Activated effector memory CD4-positive, alpha-beta T cell treated with Interleukin-2 at 50 U/mL for 16 hours (primary cell): ENCODE measurements at places on chromosomes 4 and X.

DNA sequence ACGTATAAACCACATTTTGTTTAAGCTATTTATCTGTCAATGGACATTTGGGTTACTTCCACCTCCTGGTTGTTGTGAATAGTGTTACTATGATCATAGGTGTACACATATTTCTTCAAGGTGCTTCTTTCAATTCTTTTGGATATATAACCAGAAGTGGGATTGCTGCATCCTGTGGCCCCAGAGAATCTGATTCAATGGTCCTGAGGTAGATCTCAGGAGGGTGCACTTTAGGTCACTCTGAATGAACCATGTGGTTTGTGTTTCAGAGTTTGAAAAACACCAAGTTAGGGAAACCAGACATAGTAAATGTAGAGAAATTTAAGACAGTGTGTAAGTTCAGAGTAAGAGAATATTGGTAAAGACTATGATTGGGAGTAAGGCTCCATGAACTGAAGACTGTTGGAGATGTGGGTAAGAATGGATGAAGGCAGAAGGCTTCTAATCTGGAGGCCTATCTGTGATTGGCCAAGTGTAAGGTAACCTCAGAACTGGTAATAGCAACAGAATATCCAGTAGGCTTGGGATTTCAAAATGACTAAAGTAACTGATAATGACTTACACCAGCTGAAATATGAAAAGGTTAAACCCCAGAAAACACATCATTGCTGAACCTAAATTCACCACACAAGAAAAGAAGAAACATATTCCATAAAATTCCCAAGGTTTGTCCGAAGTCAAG lies 236.9 kb downstream of the CAMK2D start:
- DNase-seq, result no peak

- no peak for DNase-seq
These were observed 26.3 kb downstream of the FGFBP1 start for GRCh38 chr4:15912236-15912635.

- DNase-seq, result no peak
These were observed 294.6 kb downstream of the PTTG2 start for GRCh38 chr4:38254825-38255224.

DNA sequence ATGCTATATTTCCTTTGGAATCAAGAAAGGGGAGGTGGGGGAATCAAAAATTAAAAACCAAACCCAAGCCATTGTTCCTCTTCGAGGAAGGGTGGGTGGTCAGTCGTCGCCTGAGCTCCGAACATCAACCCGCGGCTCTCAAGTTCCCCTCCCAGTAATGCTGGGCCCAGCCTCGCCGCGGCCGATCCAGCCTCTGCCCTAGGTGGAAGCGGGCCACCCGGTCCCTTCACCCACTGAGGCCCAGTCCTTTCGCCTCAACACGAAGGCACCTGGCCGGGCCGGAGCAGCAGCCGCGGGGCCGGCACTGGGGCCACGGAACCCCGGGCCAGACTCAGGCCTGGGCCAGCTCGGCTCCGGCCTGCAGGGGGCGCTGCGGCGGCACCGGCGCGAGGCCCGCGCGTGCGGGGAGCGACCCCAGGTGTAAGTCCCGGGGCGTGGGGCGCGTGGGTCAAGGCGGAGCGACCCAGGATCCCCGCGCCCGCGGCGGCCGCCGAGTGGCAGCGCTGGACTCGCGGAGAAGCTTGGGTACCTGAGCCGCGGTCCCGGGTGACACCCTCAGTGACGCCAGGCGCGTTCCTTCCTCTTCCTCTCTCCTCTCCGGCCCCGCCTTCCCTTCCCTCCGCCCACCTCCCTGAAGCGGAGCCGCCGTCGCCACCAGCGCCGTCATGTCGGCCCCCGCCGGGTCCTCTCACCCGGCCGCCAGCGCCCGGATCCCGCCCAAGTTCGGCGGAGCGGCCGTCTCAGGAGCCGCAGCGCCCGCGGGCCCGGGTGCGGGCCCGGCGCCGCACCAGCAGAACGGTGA lies at the start of gene SEC24B:
Gene SEC24B (plus strand): TSS at position 611 of the 802 bp plus-strand sequence. CDS start 55 bp downstream, at position 666.
- DNase-seq, result peak; percentile 85

DNA sequence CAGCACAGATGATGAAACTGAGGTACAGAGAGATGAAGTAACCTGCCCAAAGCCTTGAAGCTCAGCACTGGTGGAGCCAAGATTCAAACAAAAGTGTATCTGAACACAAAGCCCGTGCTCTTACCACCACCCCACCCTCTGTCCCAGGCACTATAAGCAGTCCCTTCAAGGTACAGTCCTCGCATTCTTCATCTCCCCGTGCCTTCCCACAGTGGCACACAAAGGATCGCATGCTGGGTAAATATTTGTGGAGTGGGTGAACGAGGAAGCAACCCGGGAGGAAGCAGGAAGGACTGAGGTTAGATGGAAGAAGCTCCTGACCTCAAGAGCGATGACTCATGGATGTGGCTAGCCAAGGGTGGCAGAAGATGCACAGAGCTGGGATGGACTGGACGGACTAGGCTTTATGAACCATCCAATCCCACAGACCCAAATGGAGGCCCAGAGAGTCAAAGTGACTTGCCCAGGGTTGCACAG lies 18.4 kb downstream of the IQSEC2 start:
- no peak for DNase-seq

GRCh38 chr4:56728512-56728911 lies 47.4 kb upstream of the HOPX start:
- no peak for DNase-seq

DNA sequence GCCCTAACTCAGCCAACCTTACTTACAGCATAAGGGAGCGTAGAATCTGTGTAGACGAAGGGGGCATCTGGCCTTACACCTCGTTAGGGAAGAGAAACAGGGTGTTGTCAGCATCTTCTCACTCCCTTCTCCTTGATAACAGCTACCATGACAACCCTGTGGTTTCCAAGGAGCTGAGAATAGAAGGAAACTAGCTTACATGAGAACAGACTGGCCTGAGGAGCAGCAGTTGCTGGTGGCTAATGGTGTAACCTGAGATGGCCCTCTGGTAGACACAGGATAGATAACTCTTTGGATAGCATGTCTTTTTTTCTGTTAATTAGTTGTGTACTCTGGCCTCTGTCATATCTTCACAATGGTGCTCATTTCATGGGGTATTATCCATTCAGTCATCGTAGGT lies 14.6 kb downstream of the PLP1 start:
- DNase-seq, result no peak

DNA sequence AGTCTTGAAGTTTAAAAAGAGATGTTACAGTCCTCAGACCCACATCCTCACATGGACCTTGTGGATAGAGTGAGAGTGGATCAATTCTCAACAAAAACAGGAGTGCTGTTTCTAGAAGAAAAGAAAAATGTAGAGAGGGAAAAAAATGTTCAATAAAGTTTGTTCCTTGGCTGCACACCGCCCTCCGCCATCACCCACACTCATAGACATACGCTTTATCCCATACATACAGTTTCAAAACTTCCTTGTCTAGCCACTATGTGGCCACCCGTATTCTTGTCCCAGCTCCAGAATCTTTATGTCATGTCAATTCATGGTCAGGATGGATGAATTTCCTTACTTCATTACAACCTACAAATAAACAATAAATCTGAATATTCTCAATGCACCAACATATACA lies 23.5 kb upstream of the ELF2 start:
- no peak for DNase-seq

DNA sequence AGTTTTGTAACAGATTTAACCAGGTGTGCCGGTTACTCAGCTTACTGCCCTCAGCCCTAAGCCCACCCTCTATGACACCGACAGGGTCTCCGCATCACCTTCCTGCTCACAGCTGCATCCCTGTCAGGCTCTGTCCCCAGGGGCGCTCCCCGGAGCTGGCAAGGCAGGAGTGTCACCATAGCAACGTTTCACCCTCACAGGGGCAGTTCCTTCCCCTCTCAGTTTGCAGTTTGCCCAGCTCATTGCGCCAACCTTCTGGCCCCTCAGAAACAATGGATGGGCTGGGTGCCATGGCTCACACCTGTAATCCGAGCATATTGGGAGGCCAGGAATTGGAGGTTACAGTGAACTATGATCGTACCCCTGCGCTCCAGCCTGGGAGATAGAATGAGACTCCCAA lies 42.6 kb downstream of the RGS12 start:
- no peak for DNase-seq

- DNase-seq, result no peak
These were observed 553.3 kb upstream of the MAGEB2 start for GRCh38 chrX:29662101-29662500.

DNA sequence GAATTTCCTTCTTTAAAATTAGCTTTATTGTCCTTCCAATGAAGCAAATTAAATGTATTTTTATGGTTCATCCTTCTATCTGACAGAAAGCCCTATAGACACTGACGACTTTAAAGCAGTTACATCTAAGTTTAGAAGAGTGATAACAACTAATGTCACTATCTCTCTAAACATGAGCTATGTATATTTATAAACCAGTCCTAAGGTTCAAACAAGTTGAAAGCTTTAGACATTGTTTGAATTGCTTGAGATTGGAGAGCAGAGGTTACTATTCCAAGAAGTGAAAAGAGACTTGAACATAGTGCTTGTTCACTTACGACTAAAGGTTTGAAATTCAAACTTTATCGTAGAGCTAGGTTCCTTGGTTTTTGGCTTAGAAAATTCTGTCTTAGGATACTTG lies 30.2 kb upstream of the EIF1AX start:
- DNase-seq, result no peak

DNA sequence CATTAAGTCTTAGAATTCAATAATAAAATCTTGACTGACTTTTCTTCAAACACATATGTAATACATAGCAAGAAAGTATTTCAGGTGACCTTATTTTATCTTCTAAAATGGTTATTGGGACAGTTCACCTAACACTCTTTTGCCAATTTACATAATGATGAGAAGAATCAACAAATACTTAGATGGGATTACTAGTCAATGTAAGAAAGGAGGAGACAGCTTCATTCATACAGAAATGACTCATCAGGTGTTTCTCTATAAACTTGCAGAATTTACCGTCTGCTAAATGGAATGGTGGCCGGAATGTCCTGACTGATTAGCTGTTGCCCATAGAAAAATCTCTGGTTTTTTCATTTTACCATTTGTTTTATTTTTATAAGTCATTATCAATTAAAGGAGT lies 115.0 kb upstream of the ETNPPL start:
- no peak for DNase-seq

DNA sequence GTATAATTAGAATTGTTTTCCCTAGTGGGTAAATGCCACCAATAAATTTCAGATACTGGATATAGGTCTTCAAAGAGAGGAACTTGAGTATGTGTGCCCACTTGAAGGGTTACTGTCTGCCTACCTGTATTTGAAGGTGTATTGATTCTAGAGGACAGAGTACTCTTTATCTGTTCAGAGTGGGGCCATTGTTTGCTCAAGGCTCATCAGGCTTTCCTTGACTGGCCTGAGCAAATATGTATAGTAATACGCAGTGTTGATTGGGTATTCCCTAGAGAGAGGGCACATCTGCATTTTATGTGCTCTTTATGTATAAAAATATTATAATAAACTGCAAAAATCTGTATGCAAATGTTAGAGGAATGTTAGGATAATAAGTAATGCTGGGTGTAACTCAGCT lies 23.7 kb downstream of the RP2 start:
- DNase-seq, result no peak

GRCh38 chrX:47518144-47518543 lies 35.1 kb upstream of the ZNF41 start:
- DNase-seq, result no peak

GRCh38 chr4:16192631-16193518 lies 33.4 kb downstream of the TAPT1 start:
- no peak for DNase-seq

- no peak for DNase-seq
These were observed 473.1 kb upstream of the ATOH1 start for GRCh38 chr4:93355411-93355810.

- no peak for DNase-seq
These were observed 114.8 kb downstream of the REELD1 start for GRCh38 chr4:146329050-146329716.
